ENCODE measurements at places on chromosomes 7 and 10.

- no peak for DNase-seq
These were observed 9.0 kb downstream of the PPP1R17 start for GRCh38 chr7:31695859-31696614.

DNA sequence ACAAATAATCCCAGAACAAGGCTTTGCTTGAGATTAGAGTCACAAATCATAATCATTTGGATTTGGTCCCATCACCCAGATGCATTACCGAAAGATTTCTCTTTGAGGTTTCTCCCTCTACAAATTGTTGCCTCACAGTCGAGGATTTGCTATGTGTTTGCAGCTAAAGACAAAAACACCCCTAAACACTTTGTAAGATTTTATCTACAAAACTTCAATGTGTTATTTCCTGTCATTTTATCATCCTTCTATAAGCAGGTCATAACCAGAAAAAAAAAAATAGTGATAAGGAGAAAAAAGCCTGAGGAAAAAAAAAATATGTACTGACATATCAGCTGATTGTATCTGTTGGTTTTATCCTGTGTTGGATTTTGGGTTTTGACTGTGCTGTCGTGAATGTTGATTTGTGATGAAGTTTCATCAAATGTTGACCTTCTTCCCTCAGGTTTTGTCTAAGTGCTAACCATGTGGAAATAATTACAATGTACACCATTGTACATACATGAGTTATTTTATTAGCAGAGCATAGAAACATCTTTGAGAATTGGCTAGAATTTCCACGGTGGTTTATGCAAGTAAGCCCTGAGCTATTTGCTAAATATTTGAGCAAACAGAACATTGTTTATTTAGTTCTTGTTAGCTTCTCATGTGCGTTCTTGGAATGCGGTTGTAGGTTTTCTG, 274.4 kb downstream of the NEBL start:
- no peak for DNase-seq

DNA sequence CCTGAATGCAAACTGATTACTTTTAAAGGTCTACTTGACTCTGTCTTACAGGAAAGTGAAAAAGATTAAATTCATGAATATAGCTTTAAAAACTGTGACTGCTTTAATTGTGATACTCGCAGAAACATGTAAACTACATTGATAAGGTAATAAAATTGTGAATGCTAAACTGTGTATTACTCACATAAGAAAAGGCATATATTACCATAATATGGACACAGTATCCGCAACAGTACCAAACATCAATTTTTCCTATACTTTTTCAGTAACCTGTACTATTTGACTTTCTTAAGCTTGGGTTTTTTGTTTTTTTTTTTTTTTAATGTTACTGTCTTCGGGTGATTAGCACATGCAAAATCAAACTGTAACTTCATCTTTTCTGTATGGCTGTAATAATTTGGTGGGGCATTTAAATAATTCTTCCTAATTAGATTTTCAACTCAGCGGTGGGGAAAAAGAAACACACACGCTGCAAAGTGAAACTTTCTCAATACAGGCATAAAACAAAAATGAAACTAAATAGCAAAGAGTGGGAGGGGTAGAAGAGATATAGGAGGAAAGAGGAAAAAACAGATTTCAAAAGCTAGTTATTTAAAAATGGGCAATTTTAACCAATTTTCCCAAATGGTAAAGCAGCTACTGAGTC, 23.2 kb downstream of the NT5C3A start:
- DNase-seq, result no peak

DNA sequence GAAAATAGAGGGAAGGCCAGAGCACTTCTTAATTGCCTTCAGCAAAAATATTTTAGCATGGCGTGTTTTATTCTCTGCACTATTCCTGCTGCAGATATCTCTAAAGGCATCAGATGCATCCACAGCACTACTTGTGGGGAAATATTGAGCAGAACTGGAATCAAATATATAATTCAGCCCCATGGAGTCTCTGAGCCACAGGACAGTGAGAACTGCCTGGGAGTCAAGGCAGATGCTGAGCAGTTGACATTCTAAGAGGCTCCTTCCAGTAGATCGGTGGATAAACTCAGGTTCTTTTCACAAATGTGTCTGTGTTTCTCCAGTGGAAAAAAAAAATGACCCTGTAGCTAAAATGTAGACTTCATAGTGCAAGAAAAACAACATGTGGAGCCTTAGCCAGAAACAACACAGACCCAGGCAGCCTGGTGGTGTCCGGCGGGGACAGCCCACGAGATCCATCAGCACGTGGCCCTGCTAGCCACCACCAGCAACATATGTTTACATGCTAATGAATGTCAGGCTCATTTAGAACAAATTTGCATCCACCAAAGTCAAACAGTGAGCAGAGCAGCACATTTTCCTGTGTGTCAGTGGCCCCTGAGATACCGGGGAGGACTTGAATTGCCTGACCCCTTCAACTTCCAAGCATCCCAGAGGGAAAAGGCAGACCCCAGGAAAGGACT, 123.3 kb upstream of the PFKP start:
- DNase-seq, result no peak

DNA sequence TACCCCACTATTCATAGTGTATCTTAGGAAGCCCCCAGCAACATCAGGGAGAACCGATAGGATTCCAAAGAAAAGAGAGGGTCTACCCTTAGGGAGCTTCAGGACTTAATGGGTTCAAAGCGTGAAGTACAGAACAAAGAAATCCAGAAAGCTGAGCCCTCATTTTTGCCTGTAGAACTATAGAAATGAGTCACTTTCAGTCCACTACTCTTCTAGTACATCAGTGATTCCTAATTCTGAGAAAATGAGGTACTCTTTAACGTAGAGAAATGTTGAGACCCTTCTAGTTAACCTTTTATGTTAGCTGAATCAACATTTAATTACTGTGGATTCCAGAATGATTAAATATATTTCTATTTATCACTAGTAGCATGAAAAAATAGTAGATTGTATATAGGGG, 1.8 kb downstream of the TDRD1 start:
- no peak for DNase-seq

DNA sequence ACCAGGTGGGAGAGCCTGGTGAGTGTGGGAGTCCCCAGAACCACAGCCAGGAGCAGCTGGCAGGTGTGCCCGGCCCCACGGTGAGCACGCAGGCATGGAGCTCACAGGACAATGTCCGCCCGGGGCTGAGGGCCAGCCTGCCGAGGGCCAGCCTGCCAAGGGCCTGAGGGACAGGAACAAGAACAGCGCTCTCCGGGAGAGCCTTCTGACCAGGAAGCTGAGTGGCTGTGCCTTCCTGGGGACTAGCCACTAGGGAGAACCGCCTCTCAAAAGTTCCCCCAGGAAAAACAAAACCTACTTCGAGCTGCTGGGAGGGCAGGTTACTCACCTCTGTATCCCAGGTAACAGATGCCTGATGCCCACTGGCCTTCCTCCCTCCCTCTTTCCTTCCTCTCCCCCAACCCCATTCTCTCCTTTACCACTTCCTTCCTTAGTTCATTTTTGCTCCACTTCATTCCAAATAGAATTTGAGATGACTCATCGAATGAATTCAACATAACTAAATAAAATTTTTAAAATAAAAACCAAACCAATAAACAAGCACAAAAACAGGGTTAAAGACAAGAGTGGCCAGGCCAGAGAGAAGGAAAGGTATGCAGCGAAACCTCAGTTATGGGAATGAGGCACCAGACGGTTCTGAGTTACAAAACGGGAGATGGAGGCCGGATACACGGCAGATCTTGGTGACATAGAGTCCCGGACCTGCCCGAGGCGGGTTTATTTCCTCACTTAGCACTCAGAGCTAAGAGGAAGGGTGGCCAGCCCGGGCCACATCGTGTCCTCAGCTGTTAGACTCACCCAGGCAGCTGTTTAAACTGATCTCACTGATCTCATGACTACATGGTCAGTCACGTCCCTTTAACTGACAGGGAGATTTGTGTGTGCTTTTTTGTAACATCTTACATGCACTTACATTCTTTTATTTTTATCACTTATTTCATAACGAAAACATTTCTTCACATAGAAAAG, 128.5 kb downstream of the TNS3 start:
- DNase-seq, result no peak

- DNase-seq, result no peak
These were observed 168.6 kb downstream of the MLLT10 start for GRCh38 chr10:21702633-21703111.

DNA sequence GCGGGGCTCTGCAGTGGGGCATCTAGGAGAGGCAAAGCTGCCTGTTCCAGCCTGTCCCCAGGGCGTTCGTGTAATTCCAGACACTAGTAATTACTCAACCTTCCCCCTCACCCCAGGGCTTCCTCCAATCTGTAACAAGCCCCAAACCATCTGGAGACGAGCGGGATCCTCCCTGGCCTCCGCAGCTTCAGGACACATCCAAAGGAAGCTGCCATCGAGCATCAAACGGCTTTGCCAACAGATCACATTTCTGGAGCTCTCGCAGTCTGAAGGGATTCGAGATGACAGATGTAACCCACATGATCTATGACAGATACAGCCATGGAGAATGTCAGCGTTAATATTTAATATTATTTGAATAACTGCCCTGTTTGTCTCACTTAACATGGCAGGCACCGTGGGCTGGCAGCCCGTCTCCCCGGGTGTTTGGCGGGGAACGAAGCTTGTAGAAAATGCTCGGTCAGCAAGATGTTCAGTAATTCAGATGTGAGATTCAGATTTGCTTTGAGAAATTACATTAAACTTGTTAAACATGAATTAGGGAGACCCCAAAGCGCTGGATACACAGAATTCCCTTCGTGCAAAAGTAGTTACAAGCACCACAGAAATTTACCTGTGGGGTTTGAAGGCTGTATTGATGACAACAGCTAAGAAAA, 108.5 kb upstream of the C7orf33 start:
- no peak for DNase-seq

DNA sequence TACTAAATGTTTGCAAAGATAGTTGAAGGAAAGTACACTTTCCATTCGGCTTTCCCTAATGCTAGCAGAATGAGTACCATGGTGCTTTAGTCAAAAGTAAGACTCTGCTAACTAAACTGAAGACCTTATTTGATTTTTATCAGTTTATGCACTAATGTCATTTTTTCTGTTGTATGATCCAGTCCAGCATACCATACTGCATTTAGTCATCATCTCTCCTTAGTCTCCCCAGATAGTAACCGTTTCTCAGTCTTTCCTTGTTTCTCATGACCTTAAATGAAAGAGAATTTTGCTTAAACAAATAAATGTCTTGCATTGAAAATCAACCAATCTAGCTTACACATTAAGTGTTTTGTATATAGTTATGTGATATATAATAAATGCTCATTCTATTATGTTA, 529.5 kb upstream of the SEMA3D start:
- DNase-seq, result no peak

GRCh38 chr10:128875956-128876736, 590.9 kb upstream of the MGMT start:
- DNase-seq, result no peak

GRCh38 chr10:20897146-20897825, at the start of gene NEBL:
Gene NEBL (minus strand): TSS chr10:20897311. CDS start chr10:20897205, 106 bp downstream.
- no peak for DNase-seq

GRCh38 chr10:111303887-111304286, 227.1 kb downstream of the ADRA2A start:
- no peak for DNase-seq

DNA sequence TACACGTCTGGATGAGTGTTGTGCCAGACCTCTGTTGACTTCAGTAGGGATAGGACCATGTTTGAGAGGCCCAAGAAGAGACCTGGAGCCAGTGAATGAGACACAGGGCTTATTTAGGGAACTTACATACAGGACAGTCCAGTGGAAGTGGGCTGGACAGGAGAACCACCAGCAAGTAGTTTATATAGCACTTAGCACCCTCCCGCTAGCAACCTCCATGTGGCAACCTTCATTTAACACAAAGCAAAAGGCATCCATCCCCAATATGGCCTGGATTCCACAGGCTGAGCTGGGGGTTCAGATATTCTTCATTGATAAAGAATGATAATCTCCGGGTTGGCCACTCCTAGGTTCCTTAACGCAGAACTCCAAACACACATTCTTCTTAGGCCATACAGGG, 93.7 kb downstream of the TRIM24 start:
- no peak for DNase-seq

- DNase-seq, result no peak
These were observed 3.6 kb downstream of the HERPUD2 start for GRCh38 chr7:35691366-35691765.

DNA sequence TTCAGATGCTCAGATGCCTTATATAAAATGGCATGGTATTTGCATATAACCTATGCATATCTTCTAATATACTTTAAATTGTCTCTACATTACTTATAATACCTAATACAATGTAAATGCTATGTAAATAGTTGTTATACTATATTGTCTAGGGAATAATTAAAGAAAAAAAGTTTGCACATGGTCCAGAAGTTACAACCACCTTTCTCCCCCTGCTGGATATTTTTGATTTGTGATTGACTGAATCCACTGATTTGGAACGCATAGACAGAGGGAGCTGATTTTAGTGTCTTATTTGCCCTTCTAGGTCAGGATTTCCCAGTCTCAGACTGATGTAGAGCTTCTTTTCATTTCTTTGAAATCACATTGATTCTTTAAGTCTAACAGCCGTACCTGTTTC, 31.8 kb downstream of the MDFIC start:
- no peak for DNase-seq

DNA sequence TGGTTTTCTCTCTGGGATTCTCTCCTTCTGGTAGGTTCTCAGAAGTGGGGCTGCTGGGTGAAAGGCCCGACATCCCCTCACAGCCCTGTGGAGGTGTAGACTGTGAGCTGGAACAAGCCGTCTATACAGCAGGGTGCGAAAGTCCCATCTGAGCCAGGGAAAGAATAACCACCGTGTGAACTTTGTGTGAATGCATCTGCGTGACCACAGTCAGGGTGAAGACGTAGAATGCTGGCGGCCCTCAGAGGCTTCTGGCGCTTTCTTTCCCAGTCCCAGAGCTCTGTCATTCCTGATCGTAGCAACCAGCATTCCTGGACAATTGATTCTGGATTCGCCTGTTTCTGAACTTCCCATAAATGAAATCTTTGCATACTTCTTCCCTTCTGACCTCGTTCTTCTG, 30.0 kb downstream of the ELFN1 start:
- no peak for DNase-seq

- no peak for DNase-seq
These were observed 5.6 kb upstream of the MTG1 start for GRCh38 chr10:133388236-133388972.

GRCh38 chr10:44471410-44471809, 86.5 kb upstream of the CXCL12 start:
- DNase-seq, result no peak

GRCh38 chr10:118543714-118544400, 51.6 kb downstream of the PRLHR start:
- DNase-seq, result peak; percentile 4

- DNase-seq, result no peak
These were observed 18.0 kb upstream of the MRLN start for GRCh38 chr10:59771162-59771807.

GRCh38 chr10:35042783-35043182, 47.4 kb downstream of the CUL2 start:
- DNase-seq, result no peak

DNA sequence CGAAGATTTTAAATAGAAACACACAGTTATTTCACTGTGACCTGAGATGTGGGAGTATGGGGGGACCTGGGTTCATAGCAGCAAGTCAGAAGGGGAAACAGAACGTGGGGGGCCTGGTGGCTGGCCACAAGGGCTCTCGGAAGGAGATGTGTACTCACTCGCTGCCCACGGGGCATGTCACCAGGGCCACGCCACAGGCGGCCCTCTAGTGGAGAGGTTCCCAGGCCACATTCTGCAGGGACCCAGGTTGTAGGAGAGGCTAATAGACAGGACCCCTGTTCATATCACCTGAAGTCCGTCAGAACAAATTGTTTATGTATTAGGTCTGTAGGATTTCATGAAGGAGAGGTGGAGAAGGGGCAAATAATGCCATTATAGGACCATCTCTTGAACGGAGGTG, 25.1 kb upstream of the SVOPL start:
- no peak for DNase-seq

- no peak for DNase-seq
These were observed 61.3 kb downstream of the PDIA4 start for GRCh38 chr7:148967032-148967372.

Measured in activated T-helper 1 cell treated with Interleukin-2 at 50 U/mL for 16 hours (primary cell).